ENCODE measurements at places on chromosomes 5 and 9.

DNA sequence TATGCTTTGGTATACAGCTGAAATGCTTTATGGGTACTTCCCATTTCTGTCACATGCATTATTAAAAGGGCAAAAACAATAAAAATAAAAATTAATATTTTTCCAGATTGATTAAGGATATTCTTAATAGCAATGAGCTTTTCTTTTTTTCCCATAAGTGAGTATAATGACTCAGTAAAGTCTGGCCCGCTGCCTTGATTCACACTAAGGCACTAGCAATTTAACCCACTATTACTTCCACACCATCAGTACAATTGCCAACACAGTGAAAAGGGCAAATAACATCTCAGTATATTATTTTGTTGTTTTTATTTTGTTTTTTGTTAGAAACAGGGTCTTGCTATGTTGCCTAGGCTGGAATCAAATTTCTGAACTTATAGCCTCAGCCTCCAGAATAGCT is 150.1 kb downstream of the RNF180 start:
- DNase-seq = no peak

- DNase-seq = no peak
Observed at GRCh38 chr5:177015156-177015555, 7.3 kb upstream of the ZNF346 start.

DNA sequence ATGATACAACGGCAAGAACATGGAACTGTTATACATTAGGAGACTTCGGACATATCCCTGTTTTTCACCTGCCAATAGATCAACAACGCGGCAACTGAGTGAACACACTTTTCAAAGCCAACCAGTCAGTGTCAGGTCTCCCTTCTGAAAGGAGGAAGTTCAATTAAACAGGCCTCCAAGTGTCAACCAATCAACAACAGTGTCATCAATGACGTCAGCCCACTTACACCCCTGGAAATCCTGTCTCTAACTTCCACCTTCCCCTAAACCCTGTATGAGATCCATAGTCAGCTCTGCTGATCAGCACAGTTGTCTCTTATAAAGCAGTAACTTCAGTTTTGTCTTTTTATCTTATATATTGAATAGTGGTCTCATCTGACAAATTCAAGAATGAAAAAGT is 36.6 kb downstream of the DMRT3 start:
- DNase-seq = no peak

- no peak for DNase-seq
Observed at GRCh38 chr5:31329715-31330114, 136.2 kb downstream of the CDH6 start.

GRCh38 chr5:128341056-128341455 is 197.0 kb downstream of the FBN2 start:
- no peak for DNase-seq

DNA sequence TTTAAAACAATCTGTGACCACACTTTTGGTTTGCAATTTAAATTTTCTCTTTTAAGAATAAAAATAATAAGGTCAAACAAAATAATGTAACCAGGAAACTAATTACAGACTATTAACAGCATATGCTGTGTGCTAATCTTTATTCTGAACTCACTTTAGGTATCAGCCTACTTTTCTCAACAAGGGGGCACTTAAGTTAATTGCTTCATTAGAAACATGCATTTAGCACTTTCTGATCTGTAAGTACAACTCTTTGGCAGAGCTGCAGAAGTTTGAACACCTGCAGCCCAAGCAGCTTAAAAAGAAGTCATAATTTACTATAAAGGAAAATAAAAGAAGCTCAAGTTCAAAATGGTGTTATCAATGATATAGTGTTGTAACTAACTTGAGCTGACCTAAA is 21.7 kb downstream of the XRCC4 start:
- DNase-seq = no peak

DNA sequence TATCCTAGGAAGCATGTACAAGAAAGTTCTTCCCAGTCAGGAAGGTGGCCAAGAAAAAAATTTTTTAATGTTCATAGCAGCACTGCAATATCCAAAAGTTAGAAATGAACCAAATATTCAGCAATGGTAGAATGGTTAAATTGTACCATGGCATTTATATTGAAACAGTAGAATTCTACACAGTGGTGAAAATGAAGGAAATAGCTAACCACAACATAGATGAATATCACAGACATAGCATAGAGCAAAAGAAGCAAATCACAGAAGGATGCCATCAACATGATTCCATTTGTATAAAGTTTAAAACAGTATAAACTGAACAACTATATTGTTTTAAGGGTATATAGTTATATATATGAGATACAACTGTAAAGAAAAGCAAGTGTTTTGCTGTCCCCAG is 10.7 kb upstream of the ANKDD1B start:
- DNase-seq = no peak

DNA sequence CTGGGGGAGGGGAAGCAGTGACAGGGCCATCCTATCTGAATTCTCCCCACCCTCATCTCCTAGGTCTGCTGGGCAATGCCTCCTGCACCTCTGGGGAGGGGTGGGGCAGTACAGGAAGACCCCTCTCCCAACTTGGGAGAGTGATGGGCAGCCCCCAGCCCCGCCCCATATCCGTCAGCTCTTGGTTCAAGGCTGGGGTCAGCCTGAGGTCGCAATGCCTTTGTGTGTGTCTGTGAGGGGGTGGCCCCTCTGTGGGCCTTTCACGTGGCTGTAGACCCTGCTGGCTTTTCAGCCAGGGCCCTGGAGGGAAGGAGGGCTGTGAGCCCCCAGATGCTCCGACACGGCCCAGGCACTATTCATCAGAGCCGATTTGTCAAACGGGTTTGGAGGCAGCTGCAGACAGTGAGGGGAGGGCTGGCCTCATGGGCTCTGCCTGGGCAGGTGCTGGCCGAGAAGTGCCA is 49.5 kb upstream of the RNU6ATAC start:
- DNase-seq = no peak

GRCh38 chr9:96607971-96608370 is 11.7 kb downstream of the CDC14B start:
- DNase-seq = no peak

GRCh38 chr9:19161257-19162025 is 34.1 kb upstream of the PLIN2 start:
- peak; percentile 97 for DNase-seq

- DNase-seq = no peak
Observed at GRCh38 chr9:114950761-114951160, 20.4 kb upstream of the TNFSF8 start.

DNA sequence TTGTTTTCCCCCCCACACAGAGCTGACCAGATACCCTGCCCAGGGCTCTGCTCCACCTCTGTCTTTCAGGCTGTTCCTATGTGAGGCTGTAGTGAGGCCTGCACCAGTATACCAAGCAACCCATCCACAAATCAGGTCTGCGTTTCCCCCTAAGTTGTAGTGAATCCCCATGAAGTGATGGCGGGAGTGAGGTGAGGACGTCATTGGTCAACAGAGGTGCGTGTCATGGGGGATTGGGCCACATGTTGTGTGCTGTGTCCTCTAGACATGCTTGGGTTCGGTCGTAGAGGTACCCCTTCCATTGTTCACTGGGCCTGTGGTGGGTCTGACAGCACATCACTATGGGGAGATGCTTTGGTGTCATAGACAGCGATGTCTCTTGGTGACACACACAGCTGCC is 184.6 kb downstream of the CACNA1B start:
- DNase-seq = no peak

DNA sequence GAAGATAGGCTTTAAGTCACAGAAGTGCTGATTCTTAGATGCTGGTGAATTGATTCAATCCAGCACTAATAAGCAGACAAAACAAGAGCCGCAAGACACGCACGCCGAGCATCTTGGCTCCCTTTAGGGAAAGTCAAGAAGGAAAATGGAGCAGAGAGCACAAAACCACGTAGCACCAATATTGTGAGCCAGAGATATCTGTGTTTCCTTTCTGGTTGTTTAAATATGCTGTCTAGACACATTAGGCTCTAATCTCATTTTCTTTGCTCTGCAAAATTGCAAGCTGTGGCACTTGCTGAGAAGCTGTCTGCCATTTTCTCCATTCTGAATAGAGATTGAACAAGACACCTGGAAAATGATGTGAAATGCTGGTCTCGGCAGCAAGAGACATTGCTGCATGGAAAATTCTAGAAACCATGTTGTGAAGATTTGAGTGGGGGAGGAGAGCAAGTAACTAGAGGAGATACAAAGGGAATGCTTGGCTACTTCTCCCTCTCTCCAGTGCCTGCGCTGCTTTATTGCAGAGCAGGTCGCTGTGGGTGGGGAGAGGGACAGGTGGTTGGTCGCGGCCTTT is 336.3 kb downstream of the MED10 start:
- DNase-seq = no peak

GRCh38 chr9:2012347-2012746 is 2.8 kb upstream of the SMARCA2 start:
- DNase-seq = no peak

DNA sequence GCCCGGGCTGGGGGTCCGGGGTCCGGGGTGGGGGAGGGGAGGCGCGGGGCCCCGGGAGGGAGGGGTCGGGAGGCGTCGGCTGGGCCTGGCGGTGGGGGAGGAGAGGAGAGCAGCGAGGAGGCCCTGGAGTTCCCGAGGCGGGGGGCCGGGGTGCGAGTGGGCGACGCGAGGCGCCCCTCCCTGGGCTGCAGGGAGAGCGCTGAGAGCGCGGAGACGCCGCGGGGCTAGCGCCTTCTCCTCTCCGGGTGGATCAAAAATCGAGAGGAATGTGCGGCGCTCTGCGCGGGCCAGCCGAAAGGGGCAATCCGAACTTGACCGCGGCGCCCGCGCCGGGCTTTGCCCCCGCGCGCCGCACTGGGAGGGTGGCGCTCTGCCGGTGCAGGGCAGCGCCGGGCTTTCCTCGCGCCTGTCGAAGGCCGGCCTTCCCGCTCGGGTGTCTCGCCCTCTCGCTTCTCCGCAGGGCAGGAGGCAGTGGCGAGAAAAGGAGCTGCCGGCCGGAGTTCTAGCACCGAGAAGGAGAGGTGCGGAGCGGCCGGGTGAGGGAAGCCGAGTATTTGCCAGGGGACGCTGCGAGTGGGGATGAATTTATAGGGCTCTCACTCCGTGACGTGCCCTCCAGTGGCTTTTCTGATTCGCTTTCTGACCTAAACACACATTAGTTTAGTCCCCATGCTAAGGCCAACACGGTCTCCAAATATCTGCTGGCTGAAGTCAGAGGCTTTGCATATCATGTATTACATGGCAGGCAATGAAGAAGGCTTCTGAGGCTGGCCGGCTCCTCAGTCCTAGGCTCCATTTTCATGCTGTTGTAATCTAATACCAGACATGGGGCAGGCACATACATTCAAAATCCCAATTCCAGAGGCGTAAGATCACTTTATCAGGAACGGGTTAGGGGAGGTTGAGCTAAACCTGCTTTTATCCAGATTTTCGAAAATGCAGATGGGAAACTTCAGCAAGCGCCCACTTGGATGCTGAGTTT is 503 bp upstream of the GDNF start:
- DNase-seq = peak; percentile 29

GRCh38 chr5:153352685-153353219 is 137.7 kb upstream of the GRIA1 start:
- DNase-seq = no peak

DNA sequence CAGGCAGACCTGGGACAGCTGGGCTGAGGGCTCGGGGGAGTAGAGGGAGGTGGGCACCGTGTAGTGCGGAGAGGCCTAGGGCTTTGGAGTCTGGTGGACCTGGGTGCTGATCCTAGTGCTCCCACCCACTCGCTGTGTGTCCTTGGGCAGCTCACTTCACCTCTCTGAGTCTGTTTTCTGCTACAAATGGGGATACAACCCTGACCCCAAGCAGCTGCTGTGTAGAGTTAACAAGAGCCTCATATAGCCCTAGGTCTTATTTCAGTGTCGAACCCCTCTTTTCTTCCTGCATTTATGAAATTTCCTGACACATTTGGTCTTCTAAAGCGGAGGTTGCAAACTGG is 16.4 kb downstream of the ERGIC1 start:
- no peak for DNase-seq

- no peak for DNase-seq
Observed at GRCh38 chr5:148839960-148840359, 13.5 kb downstream of the ADRB2 start.

DNA sequence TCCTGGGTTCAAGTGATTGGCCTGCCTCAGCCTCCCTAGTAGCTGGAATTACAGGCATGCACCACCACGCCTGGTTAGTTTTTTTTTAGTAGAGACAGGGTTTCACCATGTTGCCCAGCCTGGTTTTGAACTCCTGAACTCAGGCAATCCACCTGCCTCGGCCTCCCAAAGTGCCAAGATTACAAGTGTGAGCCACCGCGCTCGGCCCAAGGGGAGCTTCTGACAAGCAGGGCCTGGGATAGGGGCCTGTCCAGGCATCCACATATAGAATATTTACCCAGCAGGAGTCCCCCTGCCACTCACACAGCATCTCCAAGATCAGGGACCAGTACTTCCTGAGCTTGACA is 10.1 kb downstream of the IRF1 start:
- DNase-seq = no peak

GRCh38 chr5:41738710-41739354 is 131.4 kb downstream of the OXCT1 start:
- no peak for DNase-seq
